ENCODE measurements at places on chromosomes 7 and 10. TPM values are rescaled to one million over a fixed set of nuclear protein-coding genes. Genes with fewer than 3 reads are reported as not detected.

The ZDHHC6 gene
- total RNA-seq: 12.1 TPM

The TMEM60 gene
- total RNA-seq: 10.6 TPM

The EVX1 gene
- not detected for total RNA-seq

The SORCS1 gene
- 73.0 TPM for total RNA-seq

The BAG3 gene
- total RNA-seq: 45.4 TPM

The FFAR4 gene
- total RNA-seq: not detected

The NPY4R gene
- total RNA-seq: 1.2 TPM

The ANXA8 gene
- total RNA-seq: 0.32 TPM

The CALHM3 gene
- total RNA-seq: not detected

The SYNPO2L gene
- total RNA-seq: 12.1 TPM

DNA sequence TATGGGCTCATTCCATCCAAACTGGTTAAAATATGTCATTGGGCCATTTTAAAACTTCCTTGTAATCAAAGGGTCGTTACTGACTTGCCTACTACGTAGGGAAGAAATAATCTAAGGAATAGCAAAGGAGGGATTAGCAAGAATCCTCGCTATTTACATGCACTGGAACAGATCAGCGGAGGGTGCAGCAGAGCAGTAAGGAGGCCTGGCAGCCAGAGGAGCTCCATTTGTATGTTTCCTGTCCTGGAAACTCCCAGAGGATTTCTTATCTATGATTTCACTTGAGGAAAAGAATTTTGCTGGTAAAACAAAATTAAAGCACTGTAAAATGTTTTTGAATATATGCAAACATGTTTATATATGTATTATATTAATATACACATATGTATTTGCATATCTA, 107.3 kb downstream of the TPK1 start:
- DNase-seq: no peak
- H3K4me1 ChIP-seq: no peaks in the 10 kb centered on the region
- H3K36me3 ChIP-seq: no peaks in the 10 kb centered on the region
- no peaks in the 10 kb centered on the region for H3K27me3 ChIP-seq
- H3K27ac ChIP-seq: no peak overlapping the region

DNA sequence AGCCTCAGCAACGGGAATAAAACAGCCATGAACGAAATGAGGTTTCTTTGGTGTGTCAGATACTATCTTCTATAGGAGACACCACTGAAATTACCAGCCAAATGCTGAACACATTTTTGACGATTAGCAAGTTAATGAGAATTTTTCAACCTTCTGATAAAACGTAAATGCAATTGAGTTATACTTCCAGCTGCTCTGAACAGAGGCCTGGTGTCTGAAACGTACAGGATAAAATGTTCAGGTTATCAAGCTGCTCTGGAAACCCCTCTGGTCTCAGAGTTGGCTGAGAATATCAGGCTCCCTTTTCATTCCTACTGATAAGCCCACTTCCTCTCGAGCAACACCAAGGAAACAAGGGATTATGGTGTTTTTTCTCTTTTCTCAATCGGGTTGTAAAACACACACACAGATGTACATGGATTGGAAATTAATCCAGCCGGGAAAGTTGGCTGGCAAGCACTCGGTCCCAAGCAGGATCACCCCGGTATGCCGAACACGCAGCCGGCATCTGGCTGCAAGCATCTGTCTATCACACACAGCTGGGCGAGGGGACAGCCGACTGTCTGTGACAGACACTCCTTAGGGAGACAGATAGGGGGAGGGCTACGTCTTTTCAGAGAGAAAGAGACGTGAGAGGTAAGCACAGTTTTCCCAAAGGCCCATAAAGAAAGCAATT, 171.8 kb downstream of the PRKAG2 start:
- H3K27ac ChIP-seq: peak overlapping the region; percentile 67
- no peaks in the 10 kb centered on the region for H3K27me3 ChIP-seq
- DNase-seq: no peak
- peaks cover 25% of the 10 kb centered on the region for H3K4me1 ChIP-seq

DNA sequence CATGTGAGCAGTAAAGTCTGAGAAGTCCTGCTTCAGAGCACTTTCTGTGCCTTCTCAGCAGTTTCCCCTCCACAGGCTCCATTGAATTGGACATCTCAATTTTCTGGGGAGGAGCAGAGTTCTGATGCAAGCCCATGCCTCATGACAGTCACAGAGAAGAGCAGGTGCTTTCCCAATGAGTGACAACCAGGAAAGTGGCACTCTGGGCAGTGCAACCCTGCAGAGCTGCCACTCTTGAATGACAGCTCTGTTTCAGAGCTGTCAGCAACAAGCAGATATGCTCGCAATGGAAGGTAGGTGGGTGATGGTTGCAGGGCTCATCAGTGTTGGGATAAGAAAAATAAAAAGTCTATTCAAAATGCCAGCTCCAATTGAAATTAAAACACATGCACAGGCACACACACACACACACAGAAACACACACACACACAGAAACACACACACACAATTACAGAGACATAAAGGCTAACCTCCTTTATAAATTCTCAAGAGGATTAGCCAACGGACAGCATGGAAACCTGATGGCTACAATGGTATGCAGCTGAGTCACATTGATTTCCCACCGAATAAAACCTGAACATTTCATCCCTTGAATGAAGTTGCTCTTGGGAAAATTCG, 50.5 kb downstream of the C10orf67 start:
- H3K27ac ChIP-seq: no peak overlapping the region
- H3K4me3 ChIP-seq: no peak overlapping the region
- no peaks in the 10 kb centered on the region for H3K4me1 ChIP-seq
- no peak for DNase-seq
- H3K36me3 ChIP-seq: no peaks in the 10 kb centered on the region
- peaks cover 12% of the 10 kb centered on the region for H3K27me3 ChIP-seq

- H3K36me3 ChIP-seq: no peaks in the 10 kb centered on the region
- H3K27me3 ChIP-seq: no peaks in the 10 kb centered on the region
- no peak overlapping the region for H3K4me3 ChIP-seq
- DNase-seq: no peak
- H3K27ac ChIP-seq: no peak overlapping the region
Observed at GRCh38 chr7:79531116-79531515, 77.6 kb upstream of the MAGI2 start.

GRCh38 chr10:109624939-109625338, 298.4 kb downstream of the XPNPEP1 start:
- H3K4me3 ChIP-seq: no peak overlapping the region
- H3K36me3 ChIP-seq: no peaks in the 10 kb centered on the region
- no peaks in the 10 kb centered on the region for H3K27me3 ChIP-seq
- DNase-seq: no peak

DNA sequence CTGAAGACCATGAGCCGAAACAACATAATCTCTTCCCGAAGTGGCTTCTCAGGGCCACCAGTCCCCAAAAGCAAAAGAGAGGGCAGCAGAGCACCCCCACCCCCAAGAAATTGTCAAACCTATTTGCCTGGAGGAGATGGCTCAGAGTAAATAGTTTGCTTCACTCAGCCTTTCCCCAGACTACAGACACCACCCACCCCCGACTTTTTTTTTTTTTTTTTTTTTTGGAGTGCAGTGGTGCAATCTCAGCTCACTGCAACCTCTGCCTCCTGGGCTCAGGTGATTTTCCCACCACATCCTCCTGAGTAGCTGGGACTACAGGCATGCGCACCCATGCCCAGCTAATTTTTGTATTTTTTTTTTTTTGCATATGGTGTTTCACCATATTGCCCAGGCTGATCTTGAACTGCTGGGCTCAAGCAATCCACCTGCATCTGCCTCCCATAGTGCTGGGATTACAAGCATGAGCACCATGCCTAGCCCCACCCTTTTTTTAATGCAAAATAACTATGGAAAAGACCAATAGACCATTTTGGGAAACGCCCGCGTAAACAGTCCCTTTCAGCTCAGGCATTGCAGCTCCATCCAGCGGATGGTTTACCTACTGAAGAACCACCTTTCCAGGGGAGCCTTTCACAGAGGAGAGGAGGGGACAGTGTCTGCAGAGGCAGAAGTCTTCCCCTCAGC, 9.7 kb downstream of the ZMIZ1 start:
- no peak for DNase-seq
- H3K4me1 ChIP-seq: peaks cover 72% of the 10 kb centered on the region
- H3K4me3 ChIP-seq: no peak overlapping the region

GRCh38 chr7:112395893-112396292, 54.4 kb upstream of the IFRD1 start:
- DNase-seq: no peak
- H3K4me3 ChIP-seq: no peak overlapping the region
- no peak overlapping the region for H3K27ac ChIP-seq
- H3K36me3 ChIP-seq: no peaks in the 10 kb centered on the region
- no peaks in the 10 kb centered on the region for H3K27me3 ChIP-seq
- no peaks in the 10 kb centered on the region for H3K4me1 ChIP-seq

DNA sequence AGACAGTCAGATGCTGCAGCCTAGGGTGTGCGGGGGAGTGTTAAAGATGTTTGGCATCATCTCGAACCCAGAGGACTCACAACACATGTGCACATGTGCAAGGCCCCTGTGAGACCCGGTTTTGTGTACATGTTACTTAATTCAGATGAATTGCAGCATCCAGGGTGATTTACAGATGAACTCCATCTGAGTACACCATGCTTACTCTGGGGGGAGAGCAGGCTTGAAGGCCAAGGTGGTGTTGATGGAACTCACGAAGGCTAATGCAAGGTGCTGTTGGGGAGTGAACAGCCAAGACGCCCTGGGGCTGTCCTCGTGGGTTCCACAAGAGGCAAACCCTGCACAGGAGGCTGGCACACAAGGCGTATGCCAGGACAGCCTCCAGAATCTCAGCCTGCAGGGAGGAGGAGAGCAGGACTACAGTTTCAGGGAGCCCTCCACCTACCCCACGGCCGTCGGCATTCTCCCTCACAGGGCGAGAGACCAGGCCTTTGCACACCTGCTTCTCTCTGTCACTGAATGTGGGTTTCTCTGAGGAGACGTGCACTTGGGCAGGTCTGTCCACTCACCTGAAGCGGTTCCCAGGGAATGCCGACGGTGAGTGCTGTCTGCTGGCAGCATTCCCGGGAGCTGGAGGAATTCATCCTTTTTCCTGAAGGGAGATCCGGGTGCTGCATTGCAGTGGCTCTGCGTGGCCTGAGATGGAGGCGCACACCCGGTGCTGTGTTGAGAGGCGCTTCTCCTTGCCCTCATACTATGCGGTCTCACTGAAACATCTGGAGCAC, 178.5 kb upstream of the RNF32 start:
- no peaks in the 10 kb centered on the region for H3K27me3 ChIP-seq
- H3K36me3 ChIP-seq: no peaks in the 10 kb centered on the region
- no peaks in the 10 kb centered on the region for H3K4me1 ChIP-seq
- no peak for DNase-seq
- no peak overlapping the region for H3K4me3 ChIP-seq

DNA sequence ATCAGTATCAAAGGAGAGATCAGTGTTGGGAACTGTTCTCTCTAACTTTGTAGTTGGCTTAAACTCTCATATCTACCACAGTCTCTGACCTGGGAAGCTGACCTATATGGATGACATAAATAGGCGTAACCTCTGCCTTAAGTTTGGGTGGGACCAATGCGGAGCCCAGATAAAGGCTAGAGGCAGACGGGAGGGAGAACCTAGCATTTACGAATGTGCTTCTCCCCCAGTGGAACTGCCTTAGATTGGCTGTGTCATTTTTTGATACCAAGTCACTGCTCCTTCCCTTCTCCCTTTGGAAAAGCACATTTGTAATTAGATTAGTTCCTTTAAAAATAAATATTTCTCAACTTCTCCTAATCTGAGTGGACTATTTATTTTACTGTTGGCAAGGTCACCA, 23.7 kb upstream of the LRRN3 start:
- H3K27me3 ChIP-seq: no peaks in the 10 kb centered on the region
- no peak overlapping the region for H3K27ac ChIP-seq
- no peaks in the 10 kb centered on the region for H3K4me1 ChIP-seq
- no peak for DNase-seq
- no peak overlapping the region for H3K4me3 ChIP-seq

GRCh38 chr10:15168786-15169554, 477 bp upstream of the NMT2 start:
- peak; percentile 99 for DNase-seq
- no peak overlapping the region for H3K27ac ChIP-seq
- no peak overlapping the region for H3K4me3 ChIP-seq
- no peaks in the 10 kb centered on the region for H3K27me3 ChIP-seq

DNA sequence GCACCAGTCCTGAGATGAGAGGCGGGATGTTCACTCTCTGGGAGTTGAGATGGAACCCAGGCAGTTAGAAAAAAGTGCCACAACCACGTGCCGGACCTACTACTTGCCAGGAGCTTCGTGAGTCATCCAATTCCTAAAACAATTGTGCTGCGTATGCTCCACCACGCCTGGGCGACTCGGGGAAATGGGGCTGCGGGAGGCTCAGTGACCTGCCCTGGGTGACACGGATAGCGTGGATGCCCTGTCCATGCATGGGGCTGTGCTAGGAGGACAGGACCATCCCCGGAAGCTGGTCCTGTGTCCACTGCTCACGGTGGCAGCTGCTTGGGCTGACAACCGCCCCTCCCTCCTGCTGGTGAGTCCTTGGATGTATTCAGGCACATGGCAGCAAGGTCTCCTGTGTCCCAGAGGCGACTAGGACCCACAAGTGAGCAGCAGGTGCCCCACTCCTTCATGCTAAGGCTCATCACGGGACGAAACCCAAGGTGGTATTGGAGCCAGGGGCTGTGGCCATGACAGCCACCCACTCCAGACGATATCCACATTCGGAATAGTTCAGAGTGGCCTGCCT, 90.4 kb downstream of the BMS1 start:
- no peak for DNase-seq
- H3K4me3 ChIP-seq: no peak overlapping the region
- no peaks in the 10 kb centered on the region for H3K27me3 ChIP-seq
- no peaks in the 10 kb centered on the region for H3K4me1 ChIP-seq
- no peaks in the 10 kb centered on the region for H3K36me3 ChIP-seq

DNA sequence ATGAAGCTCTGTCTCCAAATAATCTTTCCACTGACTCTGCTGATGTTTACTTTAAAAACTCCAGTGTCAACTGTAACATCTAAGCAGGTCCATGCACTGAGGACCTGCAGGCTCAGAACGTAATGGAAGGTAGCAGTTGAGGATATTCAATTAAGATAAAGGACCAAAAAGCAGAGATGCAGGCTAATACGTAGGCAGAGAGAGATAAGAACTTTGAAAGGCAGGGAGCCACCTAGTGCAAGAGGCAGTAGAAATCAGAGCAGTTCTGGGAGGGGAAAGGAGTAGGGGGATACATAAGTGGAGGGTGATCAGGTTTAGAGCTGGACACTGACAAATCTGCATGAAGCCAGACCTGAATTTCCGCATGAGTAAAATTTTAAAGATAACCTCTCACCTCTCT, 114.5 kb upstream of the POM121L12 start:
- H3K36me3 ChIP-seq: no peaks in the 10 kb centered on the region
- no peaks in the 10 kb centered on the region for H3K27me3 ChIP-seq
- no peak for DNase-seq

DNA sequence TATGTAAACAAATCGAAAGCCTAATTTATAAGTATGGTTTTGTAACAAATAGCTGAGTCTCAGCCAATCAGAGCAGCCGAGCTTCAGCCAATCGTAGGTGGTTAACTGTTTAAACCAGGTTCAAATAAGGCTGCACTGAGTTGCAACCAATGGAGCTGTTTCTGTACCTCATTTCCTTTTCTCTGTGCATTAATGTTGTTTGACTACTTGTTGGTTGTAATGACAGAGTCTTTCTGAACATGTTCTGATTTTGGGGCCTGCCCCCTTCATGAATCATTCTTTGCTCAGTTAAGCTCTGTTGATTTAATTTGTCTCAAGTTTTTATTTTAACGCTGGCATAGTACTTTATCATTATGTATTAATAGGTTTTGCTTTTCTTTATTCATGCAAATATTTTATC, 14.6 kb downstream of the OTUD1 start:
- H3K4me1 ChIP-seq: no peaks in the 10 kb centered on the region
- H3K27me3 ChIP-seq: no peaks in the 10 kb centered on the region
- H3K36me3 ChIP-seq: no peaks in the 10 kb centered on the region
- H3K4me3 ChIP-seq: no peak overlapping the region
- H3K27ac ChIP-seq: no peak overlapping the region
- no peak for DNase-seq
